ENCODE measurements at places on chromosomes 12 and 14.

DNA sequence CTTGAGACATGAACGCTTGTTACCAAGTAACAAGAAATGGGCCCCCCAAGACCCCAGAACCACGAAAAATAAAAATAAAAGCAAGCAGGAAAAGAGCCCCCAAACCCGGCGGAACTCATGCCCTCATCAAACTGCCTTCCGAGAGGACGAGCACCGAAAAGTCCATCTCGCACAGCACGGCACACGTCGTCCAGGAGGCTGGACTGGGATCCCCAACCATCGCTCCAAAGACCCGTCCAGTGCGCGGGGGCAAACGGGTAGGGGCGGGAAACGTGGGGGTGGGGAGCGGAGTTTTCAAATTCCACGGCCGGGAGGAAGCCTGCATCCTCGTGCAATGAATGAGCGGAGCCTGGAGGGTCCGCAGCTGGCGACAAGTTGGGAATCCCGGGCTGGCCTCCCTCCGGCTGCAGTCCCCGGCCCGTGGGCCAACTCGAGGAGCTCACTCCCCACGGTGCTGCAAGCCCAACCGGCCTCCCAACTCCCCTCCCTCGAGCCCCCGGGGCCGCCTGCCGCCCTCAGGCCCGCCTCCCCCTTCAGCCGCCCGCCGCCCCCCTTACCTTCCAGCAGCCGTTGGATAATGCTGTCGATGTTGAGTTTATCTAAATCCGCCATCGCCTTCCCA lies 484 bp downstream of the PPP1CC start:
- peaks cover 5% of the 10 kb centered on the region for H3K36me3 ChIP-seq
- H3K4me3 ChIP-seq: peak overlapping the region; percentile 88
- no peaks in the 10 kb centered on the region for H3K27me3 ChIP-seq
- DNase-seq: no peak

GRCh38 chr12:19244312-19244711 lies 114.8 kb downstream of the PLEKHA5 start:
- no peaks in the 10 kb centered on the region for H3K27me3 ChIP-seq
- no peak overlapping the region for H3K27ac ChIP-seq
- no peaks in the 10 kb centered on the region for H3K36me3 ChIP-seq
- DNase-seq: no peak
- no peaks in the 10 kb centered on the region for H3K4me1 ChIP-seq
- no peak overlapping the region for H3K4me3 ChIP-seq

GRCh38 chr12:546920-547845 lies 87.4 kb downstream of the B4GALNT3 start:
- peaks cover 2% of the 10 kb centered on the region for H3K36me3 ChIP-seq
- H3K4me1 ChIP-seq: peaks cover 7% of the 10 kb centered on the region
- no peak overlapping the region for H3K27ac ChIP-seq
- peak; percentile 48 for DNase-seq

- H3K4me1 ChIP-seq: peaks cover 41% of the 10 kb centered on the region
- H3K4me3 ChIP-seq: peak overlapping the region; percentile 92
- H3K27ac ChIP-seq: peak overlapping the region; percentile 84
- no peaks in the 10 kb centered on the region for H3K27me3 ChIP-seq
- H3K36me3 ChIP-seq: peaks cover 1% of the 10 kb centered on the region
Observed at GRCh38 chr12:47079981-47080724, 394 bp upstream of the AMIGO2 start.

DNA sequence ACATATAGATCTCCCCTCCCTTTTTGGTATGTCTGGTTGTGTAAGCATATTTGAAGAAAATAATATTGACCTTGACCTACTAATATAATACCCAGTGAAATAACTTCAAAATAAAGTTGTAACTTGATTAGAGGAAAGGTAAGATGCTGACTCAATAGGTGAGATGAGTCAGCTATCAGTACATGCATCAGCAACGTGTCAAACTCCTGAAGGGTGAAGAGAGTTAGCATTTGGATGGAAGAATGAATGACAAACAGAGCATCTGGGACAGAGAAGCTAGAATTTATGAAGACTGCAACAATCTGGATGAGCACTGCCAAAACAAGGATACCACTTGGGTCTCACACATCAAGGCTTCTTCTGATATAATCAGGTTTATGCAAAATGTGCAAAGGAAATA lies 74.9 kb downstream of the PPP2R5E start:
- no peak overlapping the region for H3K27ac ChIP-seq
- H3K4me1 ChIP-seq: peaks cover 19% of the 10 kb centered on the region
- peaks cover 11% of the 10 kb centered on the region for H3K36me3 ChIP-seq
- H3K4me3 ChIP-seq: no peak overlapping the region
- DNase-seq: no peak

Data from memory B cell (primary cell).